ENCODE measurements at places on chromosomes 4 and X.

DNA sequence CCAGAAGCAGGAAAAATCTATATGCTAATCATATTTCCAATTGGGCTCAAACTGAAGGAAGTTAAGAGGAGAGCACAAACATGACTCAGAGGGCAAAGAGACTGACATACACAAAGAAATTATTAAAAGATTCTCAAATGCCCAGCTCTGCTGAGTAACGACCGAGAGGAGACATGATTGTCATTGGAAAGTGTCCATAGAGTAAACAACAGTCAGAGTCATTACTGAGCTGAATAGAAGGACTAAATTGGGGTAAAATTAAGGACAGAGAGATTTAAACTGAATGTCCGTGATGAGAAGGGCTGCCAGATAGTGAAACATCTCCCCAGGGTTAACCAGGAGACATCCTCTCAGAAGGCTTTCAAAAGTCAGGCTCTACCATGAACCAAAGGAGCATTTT, 111.2 kb upstream of the GALNT7 start:
- peak; percentile 78 for DNase-seq

- DNase-seq, result no peak
Measured at GRCh38 chrX:4762196-4762595, 1048.7 kb upstream of the PRKX start.

DNA sequence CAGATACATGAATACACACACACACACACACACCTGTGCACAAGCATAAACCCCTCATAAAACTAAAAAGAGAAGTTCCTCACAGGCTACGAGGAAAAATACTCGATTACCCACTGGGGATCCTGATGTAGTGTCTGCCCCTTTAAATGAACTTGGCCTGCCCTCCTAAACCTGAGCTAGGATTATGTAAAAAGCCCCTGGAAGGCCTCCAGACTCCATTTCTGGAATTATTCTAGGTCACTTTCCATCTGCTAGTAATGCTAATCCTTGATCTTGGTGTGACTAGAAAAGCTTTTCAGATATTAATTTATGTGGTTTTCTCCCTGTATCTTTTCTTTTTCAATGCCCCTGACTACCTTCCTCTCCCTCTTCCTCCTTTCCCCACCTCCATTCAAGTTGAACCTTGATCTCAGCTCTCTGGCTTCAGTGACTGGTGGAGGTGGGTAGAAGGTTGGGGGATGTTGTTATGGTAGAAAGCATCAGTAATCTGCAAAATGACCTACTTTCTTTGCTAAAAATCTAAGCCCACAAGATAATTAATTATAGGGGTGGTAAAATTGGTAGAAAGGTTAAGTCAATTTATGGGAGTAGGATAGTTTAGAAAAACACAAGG, 25.5 kb upstream of the ZNF330 start:
- DNase-seq, result no peak

DNA sequence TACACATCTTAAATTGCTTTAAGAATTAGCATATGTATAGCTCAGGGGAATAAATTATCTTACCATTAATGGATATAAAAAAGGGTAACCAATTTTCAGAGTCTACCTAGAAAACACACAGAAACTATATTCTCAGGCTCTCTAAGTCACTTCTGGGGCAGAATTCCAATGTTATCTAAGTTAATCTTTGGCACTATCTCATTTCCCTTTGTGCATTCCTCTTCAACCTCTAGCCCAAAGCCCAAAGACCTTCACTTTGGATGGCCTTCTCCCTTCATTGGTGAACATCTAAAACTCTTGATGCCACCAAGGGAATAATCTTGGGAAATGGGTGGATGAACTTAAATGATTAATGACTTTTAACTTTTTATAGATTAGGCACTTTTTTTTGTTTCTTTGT, 108.3 kb downstream of the APBB2 start:
- DNase-seq, result no peak

DNA sequence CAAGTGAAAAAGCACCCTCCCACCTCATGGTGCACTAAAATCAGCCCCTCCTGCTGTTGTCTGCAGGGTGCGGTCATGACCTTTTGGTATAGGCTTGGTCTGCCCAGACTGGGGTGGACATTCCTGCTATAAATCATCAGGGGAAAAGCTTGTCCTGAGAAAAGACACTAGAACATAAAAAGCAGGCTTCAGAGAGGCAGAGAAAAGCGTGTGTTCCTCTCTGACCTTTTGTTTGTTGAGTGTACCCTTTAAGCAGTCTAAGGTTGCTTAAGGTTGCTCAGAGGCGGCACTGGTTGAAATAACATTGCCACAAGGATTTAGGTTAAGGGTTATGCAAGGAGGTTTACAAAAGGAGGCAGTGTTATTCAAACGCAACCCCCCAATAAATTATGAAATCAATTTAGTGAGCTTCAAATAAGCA, 43.5 kb downstream of the CCDC158 start:
- DNase-seq, result no peak

- DNase-seq, result no peak
Measured at GRCh38 chrX:46298821-46299220, 246.4 kb downstream of the ZNF674 start.

- DNase-seq, result no peak
Measured at GRCh38 chr4:150094676-150095075, 16.4 kb downstream of the DCLK2 start.

GRCh38 chr4:141132709-141133145, 542 bp downstream of the RNF150 start:
- DNase-seq, result no peak

DNA sequence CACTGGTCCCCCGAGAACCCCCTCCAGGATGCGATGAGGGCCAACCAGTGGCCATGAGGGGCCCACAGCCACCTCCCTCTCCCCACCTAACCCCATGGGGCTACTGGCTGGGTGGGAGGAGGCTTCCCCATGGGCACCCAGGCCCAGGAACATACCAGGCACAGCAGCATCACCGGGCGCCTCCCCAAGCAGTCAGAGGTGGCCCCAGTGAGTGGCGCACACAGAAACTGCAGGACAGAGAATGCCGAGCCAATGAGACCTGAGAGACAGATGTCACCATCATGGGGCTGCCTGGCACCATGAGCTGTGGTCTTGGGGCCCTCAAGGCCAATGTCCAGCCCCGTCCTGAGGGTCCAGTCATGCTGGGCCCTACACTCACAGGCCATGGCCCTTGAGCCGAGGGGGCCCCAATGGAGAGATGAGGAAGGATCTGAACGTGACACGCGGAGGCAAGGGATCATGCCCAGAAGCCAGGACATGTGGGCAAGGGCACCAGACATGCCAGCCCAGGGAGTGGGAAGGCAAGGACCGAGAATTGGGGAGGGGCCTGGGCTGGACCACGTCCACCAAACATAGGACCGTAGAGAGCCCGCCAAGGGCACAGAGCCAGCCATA, 30.1 kb downstream of the NOP14 start:
- no peak for DNase-seq

GRCh38 chrX:10077425-10078188, 79.2 kb upstream of the CLCN4 start:
- DNase-seq, result no peak

DNA sequence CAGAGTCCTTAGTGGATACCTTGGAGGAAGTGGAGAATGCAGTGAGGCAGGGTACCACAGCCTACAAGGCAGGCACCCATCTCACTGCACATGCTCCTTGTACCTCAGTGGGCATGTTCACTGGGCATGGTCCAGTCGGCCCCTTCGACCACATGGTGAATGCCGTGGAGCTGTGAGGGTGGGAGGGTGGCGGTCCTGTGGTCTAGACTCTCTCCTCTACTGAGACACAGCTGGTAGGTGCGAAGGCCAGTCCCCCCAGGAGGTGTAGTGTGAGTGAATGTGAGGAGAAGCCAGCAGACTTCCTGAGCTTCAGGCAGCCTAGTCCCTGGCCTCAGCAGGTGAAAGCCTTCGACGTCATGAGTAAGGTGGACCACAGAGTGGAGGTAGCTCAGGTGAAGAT, 12.2 kb downstream of the XAGE2 start:
- no peak for DNase-seq

Data from COR-L47 (cell line).